RPMI7951 (cell line): ENCODE measurements at places on chromosomes 2 and 18.

- peak; percentile 37 for DNase-seq
Observed at GRCh38 chr2:127355407-127356008, 32.3 kb downstream of the MAP3K2 start.

DNA sequence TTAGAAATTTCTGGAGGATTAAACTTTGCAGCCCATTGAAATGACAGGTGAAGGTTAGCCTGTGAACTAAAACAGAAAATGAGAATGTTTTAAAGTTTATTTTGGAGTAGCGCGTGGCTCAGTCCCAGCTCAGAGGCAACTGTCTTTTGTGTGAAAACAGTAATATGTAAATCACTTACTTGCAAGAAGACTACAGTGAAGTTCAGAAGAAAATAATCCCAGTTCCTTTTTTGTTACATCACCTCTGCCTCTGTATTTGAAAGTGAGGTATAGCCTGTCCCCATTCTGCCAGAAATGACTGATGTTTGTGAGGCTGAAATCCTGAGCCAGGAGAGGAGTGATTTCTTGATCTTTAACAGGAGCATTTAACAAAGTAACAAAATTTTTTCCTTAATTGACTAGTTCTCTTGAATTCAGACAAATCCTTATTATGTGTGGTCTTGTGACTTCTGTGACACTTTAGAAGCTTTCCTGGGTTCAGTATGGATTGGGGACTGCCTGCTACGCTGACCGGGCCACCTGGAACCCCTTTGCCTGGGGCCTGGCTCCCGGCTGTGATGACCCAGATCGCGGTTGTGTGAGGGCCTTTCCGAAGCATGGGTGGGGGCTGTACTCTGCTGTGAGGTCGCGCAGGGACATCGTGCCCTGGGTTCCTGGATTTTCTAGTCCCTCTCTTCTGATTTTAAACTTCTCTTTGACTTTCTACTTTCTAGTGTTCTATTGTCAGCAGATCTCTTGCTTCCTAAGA, 24.3 kb downstream of the TRAPPC12 start:
- no peak for DNase-seq

- DNase-seq, result peak; percentile 64
Observed at GRCh38 chr2:61670591-61671501, 132.7 kb upstream of the XPO1 start.

GRCh38 chr18:49692906-49693716, 120.2 kb downstream of the ACAA2 start:
- no peak for DNase-seq

- DNase-seq, result no peak
Observed at GRCh38 chr2:178331474-178332432, 119.2 kb downstream of the PRKRA start.

DNA sequence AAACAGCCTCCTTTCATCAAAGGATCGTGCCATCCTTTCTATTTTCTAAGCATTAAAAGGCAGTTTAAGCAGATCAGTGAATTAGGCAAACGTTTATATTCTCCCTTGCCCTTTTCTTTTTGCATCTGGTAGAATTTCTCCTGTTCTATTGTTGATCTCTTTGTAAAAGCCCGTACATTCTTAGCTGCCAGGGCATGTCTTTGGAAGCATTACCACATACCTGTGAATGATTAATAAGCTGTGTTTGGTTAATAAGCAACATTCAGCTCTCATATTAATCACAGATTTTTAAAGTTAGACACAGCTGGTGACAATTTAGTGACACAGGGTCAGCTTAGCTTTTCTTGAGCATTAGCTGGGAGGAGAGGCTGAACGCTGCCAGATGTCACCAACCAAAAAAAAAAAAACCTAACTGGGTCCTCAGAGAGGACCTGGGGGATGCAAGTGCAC, 33.8 kb upstream of the CYP1B1 start:
- DNase-seq, result no peak

- DNase-seq, result no peak
Observed at GRCh38 chr2:200155652-200156051, 150.8 kb upstream of the SPATS2L start.

- DNase-seq, result no peak
Observed at GRCh38 chr2:72689579-72690195, 136.1 kb downstream of the EXOC6B start.

DNA sequence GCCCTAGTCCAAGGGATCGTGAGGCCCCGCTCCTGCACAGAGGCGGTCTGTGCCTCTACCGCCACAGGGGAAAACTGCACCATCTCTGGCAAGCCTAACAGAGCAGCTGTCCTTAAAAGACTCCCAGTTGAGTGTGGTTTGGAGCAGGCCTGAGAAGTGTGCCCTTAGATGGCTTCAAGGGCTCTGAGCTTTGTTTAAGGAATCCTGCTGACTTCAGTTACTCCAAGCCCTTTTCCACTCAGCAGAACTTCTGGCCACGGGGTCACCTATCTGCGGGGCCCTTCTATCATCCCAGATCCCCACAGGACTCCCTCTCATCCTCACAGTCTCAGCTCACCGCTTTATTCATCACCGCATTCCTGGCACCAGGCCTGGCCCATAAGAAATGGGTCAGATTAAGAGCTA, 131.5 kb downstream of the CCDC74A start:
- peak; percentile 90 for DNase-seq
